Naive thymus-derived CD8-positive, alpha-beta T cell (primary cell): ENCODE measurements at places on chromosomes 11 and 22. TPM values are rescaled to one million over a fixed set of nuclear protein-coding genes. Genes with fewer than 3 reads are reported as not detected.

Gene C11orf42
- polyA plus RNA-seq: not detected

Gene OR52I2
- not detected for polyA plus RNA-seq

Gene MPZL3
- polyA plus RNA-seq: 3.4 TPM

Gene GALNT18
- not detected for polyA plus RNA-seq

Gene SLC35E4
- 0.94 TPM for polyA plus RNA-seq

Gene CSNK2A3
- 1.3 TPM for polyA plus RNA-seq

Gene NCF4
- polyA plus RNA-seq: 0.39 TPM

Gene MMP3
- polyA plus RNA-seq: not detected

Gene APOA1
- 0.19 TPM for polyA plus RNA-seq

Gene SGSM1
- polyA plus RNA-seq: 0.07 TPM

Gene RASSF10
- not detected for polyA plus RNA-seq

Gene MS4A2
- polyA plus RNA-seq: not detected

Gene KCNQ1OT1
- 0.05 TPM for polyA plus RNA-seq

Gene HSCB
- 11.5 TPM for polyA plus RNA-seq

Gene B3GAT3
- 51.3 TPM for polyA plus RNA-seq

Gene MS4A6E
- polyA plus RNA-seq: not detected
